MV-4-11 (cell line): ENCODE measurements at places on chromosomes 11 and 22.
A peak's percentile ranks its signal among the peaks of the same experiment; 100 is the strongest.

DNA sequence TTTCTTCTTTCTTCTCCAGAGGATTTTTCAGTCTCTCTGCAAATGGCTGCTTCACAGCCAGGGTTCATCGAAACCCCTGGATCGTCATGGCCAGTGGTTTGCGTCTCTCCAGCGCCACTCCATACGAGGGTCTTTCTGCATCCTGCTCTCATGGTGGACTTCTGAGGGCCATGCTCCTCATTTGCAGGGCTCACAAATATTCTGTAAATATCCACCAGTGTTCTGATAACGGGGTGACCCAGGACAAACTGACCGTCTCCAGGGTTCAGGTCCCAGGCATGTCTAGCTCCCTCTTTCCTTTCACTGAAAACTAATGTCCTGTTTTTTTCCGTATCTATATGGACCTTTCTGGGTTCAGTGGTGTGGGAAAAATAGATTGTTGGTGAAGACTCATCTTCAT, 15.7 kb upstream of the VPREB1 start:
- DNase-seq, result no peak

DNA sequence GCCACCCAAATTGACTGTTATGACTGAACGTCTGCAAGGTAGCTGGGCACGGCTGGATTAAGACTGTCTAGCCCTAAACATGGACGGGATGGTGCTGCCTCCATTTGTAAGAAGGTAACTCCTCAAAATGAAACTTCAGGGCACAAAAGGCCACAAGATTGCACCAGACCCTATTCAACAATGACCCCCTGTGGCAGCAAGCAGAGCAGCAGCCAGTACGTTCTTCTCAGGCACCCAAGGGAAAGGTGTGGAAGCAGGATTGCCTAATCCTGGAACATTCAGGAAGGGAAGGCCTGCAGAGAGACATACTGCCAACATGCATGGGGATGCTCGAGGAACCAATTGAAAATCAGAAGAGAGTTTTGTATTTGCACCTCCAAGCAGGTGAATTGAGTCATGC, 4.5 kb upstream of the TBX10 start:
- peak; percentile 12 for DNase-seq

- no peak for DNase-seq
These were observed 938 bp downstream of the SAA4 start for GRCh38 chr11:18235394-18236334.

GRCh38 chr11:23284631-23285030, 424.4 kb upstream of the CCDC179 start:
- no peak for DNase-seq

DNA sequence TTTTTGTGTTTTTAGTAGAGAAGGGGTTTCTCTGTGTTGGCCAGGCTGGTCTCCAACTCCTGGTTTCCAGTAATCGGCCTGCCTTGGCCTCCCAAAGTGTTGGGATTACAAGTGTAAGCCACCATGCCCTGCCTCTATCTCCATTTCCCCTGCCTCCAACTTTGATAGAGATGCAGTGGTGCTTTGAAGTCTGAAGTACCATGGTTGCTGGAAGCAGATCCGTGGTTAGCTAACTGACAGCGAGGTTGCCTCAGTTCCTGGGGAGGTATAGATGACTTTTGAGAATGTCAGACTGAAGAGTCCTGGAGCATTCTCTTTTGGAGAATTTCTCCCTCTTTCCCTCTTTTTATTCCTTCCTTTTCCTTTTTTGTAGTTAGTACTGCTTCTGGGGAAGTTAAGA, 111.5 kb upstream of the RRM1 start:
- no peak for DNase-seq

DNA sequence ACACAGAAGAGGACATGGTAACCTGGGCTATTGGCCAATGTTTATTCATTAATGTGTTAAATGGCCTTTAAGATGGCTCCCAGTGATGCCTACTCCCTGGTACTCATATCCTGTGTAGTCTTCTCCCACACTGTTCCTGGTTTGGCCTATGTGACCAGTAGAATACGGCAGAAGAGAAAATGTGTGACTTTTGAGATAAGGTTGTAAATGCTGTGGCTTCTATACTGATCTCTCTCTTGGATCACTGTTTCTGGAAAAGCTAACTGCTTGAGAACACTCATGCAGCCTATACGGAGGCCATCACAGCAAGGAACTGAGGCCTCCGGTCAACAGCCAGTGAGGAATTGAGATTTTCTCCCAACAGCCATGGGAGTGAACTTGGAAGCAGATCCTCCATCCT, 24.1 kb downstream of the MAML2 start:
- DNase-seq, result no peak

GRCh38 chr11:101008961-101009689, 120.5 kb downstream of the PGR start:
- peak; percentile 65 for DNase-seq

GRCh38 chr22:44386386-44387035, 73.8 kb upstream of the SHISAL1 start:
- DNase-seq, result no peak

DNA sequence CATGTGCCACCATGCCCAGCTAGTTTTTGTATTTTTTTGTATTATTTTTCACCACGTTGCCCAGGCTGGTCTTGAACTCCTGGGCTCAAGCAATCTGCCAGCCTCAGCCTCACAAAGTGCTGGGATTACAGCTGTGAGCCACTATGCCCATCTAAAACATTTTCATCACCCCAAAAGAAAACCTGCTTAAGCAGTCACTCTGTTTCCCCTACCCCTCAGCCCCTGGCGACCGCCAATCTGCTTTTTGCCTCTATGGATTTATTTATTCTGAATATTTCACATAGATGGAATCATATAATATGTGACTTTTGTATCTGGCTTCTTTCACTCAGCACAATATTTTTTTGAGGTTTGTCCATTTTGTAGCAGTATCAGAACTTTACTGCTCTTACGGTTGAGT, 18.6 kb upstream of the P2RY2 start:
- no peak for DNase-seq

DNA sequence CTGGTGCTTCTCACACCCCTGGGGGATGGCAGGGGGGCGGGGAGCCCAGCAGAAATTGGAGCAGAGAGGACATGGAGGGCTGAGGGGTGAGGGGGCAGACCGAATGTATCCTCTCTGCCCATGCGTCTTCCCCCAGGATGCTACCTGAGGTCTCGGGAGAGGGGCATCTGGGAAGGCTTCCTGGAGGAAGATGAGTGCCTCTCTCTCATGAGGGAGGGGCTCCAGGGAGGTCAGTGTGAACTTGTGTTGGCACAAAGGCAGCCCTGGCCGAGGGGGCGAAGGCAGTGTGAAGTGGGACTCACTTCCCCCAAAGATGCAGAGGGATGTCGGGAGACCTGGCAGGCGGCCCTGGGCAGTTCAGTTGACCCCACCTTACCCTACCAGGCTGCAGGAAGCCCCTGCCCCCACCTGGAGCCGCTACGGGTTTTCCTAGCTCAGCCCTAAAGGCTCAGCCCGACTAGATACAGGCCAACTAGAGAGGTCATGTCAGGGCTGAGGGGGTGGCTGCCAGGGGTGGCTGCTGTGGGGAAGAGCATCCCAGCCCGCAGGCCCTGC, 10.4 kb downstream of the ASCL2 start:
- DNase-seq, result no peak

DNA sequence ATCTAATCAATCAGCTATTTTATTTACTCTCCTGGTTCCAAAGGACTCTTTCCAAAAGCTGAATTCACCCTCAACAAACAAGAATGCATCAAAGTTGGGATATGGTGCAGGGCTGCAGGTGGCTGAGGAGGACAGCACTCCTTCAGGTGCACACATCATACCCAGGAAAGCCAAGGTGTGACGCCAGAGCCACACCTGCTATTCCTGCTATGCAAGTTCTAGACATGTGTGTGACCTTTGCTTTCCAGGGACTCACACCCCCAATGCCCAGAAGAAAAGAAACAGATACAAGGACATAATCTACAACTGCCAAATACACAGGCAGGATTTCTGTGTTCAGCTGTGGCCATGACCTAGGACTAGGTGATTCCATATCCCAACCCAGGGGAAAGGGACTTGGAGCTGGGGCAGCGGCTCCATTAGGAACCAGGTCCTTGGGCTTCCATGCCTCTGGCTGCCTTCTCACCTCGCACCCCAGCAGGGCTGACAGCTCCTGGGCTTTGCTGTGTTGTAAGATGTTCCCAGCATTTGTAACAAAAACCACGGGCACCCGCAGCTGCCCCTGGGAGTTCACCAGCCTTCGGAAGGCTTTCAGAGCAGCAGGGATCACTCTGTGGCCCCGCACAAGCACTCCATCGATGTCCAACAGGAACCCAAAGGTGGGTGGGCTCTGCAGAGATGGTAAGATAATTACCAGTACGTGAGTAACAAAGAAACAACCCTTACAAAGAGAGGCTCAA, 9.8 kb downstream of the HDHD5 start:
- no peak for DNase-seq

- DNase-seq, result no peak
These were observed 2.6 kb downstream of the OR51G2 start for GRCh38 chr11:4916581-4916980.

- no peak for DNase-seq
These were observed 339.4 kb downstream of the MN1 start for GRCh38 chr22:27462190-27462589.

DNA sequence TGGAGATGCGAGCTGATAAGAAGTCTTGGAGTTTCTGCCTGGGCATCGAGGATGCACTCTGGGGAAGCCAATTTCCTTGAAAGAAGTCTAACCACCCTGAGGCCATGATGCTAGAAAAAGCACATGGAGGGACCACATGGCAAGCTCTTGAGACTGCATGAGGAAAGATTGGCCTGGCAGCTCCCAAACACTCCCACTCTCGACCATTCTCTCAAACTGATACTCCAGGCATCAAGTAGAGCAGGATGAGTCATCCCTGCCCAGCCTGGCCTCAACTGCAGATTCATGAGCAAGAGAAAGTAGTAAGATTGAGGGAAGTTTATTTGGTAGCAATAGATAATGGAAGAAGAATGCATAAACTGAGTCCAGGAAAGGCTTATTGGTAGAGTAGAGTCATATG, 194.3 kb downstream of the KIF18A start:
- DNase-seq, result peak; percentile 40

DNA sequence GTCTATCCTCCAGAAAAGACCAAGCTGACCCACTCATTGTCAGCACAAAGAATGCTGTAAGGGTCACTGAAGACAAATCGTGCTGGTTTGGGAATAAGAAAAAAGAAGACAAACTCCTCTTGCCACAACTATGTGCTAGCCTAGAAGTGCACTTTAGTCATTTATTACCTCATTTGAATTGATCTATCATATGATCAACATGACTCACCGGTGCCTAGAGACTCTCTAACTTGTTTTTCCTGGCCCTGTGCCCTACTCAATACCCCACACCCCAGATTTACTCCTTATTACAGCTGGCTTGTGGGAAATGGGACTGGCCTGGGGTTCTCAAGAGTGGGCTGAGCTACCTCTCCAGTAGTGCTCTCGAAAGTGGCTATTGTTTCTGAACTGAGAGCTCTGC, 35.9 kb upstream of the HORMAD2 start:
- no peak for DNase-seq

GRCh38 chr11:35427071-35427470, 7.7 kb upstream of the SLC1A2 start:
- DNase-seq, result no peak

GRCh38 chr11:119377112-119377901, 4.2 kb downstream of the USP2 start:
- no peak for DNase-seq

- no peak for DNase-seq
These were observed 60.0 kb downstream of the FAM181B start for GRCh38 chr11:82673631-82674030.

DNA sequence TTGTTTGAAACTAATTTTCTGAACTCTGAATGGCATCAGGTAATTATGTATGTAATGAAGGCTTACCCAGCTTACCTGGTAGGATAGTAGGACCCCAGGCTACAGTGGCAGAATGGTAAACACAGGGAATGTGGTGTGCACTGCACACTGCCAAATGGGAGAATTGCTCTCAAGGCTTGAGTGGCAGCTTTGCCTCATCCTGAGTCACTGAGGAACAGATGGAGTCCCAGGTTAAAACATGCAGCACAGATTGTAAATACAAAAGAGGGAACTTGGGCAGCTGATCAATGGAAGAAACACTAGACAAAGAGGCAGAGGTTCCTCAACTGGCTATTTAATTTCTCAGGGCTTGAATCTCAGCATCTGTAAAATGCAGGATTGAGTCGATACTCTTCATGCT, 24.4 kb downstream of the GPR83 start:
- DNase-seq, result no peak

DNA sequence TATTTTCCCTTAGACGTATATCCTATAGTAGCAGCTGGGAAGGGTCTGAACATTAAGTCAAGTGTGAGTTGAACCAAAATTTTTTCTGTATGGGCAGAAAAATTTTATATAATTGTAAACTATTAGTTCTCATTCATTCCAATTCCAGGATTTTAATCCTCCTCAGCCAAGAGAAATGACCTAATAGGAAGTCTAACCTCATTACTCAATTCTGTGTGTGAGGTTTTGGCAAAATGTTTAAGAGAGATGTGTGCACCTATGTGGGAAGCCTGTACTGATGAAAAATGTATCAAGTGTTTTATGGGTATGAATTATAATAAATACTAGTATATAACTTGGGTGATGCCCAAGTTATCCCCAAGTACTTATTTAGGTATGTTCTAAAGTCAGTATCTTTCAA, 311.6 kb upstream of the PITPNB start:
- DNase-seq, result no peak

- DNase-seq, result peak; percentile 60
These were observed 19.2 kb upstream of the TH start for GRCh38 chr11:2190657-2191471.

GRCh38 chr11:59141673-59142460, 789 bp upstream of the FAM111A start:
- no peak for DNase-seq

- no peak for DNase-seq
These were observed 423.2 kb downstream of the MN1 start for GRCh38 chr22:27378311-27378800.

DNA sequence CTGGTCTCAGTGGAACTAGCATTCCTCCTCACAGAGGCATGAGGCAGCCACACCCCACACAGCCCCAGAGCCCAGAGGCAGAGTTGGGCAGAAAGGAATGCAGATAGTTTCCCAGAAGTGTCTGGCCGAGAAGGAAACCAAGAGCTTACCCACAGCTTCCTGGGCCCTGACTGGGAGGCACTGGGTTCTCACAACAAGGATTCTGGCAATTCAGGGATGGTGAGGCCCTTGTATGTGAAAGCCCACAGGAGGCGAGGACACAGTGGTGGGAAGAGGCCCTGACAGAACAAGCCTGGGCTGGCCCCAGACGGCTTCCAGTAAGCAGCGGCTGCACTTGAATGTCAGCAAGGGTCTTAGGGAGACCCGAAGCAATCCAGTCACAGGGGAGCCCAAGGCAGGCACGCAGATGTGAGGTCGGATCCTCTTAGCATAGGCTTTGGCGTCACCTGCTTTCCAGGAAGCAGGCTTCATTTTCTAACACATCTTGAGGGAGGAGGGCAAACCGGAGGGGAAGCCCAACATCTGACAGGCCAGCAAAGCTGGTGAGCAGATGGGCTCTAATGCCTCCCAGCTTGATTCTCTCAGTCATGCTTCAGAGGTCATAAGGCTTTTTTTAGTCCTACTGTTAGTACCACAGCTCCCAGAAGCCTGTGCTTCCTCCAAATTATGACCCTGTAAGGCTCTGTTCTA, 78.3 kb upstream of the AKIP1 start:
- peak; percentile 73 for DNase-seq
